ENCODE measurements at places on chromosomes 11 and 22.
A peak's percentile ranks its signal among the peaks of the same experiment; 100 is the strongest.

GRCh38 chr11:102488208-102488607, 35.6 kb upstream of the TMEM123 start:
- no peak for DNase-seq

- DNase-seq: peak; percentile 24
Observed at GRCh38 chr11:6319001-6319703, 1.1 kb downstream of the CAVIN3 start.

- DNase-seq: no peak
Observed at GRCh38 chr11:114827736-114828135, 149.4 kb downstream of the NXPE2 start.

DNA sequence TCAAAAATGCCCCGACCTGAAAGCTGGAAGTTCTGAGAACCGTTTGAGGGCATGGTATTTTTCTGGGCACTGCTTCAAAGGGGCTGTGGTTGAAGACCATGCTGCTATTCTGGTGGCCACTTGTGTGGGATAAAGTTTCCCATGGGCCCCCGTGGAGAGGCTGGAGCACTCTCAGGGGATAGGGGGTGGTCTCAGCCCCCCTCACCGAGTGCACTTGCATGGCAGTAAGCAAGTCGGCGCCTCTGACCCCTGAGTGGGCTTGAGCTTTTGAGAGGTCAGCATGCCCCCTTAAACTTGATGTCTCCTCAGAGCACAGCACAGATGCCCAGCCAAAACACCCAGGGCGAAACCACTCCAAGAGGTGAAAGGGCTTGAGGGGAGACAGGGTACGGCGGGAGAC, 35.6 kb downstream of the TIMP3 start:
- DNase-seq: no peak

GRCh38 chr11:63761931-63762653, 6.5 kb downstream of the ZFTA start:
- DNase-seq: no peak

Data from GM13976 (cell line).